NCI-H1436 treated with DMSO at 0.1 percent for 48 hours (cell line): ENCODE measurements at places on chromosomes 7 and 10.

DNA sequence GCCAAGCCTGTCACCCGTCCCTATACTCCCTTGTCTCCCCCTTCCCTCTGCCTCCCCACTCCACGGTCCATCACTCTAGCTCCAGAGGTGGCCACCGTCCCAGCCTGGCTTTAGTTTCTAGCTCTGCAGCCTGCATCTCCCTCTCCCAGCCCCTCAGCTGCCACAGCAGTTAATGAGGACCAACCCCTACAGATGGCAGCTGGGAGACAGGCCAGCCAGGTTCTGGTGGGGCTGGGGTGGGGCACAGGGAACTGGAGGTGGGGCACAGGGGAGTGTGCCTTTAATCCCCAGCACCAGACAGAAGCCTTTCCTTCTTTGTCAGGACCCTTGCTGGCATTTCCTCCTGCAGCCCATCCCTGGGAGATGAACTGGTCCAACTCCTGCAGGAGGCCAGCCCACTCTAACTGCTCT is 21.1 kb downstream of the UNC5B start:
- DNase-seq: no peak

DNA sequence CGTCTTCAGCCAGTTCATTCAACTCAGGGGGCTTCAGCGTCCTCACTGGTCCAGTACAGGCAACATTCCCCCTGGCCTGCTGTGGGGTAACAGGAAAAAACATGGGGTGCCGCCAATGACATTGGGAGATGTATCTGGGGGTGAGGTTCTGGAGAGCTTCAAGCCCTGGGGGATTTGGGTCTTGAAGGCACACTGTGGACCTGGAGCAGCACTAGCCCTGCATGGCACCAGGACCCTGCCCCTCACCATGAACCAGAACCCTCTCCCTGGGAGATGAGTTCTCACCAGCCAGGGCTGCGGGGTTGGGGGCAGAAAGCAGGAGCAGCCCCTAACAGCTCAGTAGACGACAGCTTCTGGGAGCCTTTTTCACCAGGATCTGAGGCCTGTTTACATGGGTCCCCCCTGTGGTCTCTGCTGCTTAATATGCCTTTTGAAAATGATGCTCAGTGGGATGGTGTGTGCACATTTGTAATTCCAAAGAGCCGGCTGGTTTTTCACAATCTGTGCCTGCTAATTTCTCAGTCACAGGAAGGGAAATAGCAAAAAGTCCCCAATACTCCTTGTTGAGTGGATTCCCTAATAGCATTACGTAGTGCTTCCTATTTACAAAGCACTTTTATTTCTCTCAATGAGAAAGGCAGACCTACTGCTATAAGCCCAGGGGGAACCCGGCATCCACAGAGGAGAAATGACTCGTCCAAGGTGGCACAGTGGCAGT is 509.5 kb downstream of the RPS24 start:
- no peak for DNase-seq

- DNase-seq: no peak
Measured at GRCh38 chr7:142405122-142405765, 147.4 kb upstream of the PRSS58 start.

- no peak for DNase-seq
Measured at GRCh38 chr7:27083646-27084045, 12.2 kb downstream of the HOXA1 start.

DNA sequence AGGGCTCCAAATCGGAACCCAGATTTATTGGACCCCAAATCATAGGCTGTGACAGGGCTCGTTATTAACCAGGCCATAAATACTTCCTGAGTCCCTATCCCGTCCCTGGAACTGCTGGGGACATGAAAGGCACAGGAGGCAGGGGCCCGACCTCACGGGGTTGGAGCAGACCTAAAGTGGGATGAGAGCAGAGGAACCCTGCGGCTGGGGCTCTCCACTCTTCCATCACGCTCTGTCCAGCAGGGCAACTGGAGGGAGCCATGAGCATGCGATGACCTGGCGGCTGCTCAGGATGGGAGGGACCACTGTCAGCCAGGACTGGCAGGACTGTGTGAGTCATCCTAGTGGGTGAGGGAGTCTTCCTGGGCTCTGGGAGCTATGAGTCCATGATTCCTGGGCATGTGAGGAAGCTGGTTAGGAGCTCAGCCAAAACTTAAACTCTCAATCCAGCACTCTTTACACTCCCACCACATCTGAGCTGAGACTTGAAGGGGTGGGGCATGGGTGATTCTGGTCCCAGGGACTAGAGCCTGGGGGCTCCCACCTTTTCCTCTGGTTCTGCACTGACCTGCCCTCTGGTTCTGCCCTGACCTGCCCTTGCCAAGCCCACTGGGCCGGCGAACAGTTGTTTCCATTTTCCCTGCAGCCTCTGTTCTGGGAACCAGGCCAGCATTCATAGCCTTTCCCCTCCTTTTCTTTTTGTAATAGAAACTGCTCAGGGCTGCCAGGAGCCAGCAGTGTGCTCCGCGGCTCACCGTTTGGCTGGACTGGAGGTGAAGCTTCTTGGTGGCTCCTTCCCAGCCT is 47.1 kb downstream of the SYPL1 start:
- no peak for DNase-seq

DNA sequence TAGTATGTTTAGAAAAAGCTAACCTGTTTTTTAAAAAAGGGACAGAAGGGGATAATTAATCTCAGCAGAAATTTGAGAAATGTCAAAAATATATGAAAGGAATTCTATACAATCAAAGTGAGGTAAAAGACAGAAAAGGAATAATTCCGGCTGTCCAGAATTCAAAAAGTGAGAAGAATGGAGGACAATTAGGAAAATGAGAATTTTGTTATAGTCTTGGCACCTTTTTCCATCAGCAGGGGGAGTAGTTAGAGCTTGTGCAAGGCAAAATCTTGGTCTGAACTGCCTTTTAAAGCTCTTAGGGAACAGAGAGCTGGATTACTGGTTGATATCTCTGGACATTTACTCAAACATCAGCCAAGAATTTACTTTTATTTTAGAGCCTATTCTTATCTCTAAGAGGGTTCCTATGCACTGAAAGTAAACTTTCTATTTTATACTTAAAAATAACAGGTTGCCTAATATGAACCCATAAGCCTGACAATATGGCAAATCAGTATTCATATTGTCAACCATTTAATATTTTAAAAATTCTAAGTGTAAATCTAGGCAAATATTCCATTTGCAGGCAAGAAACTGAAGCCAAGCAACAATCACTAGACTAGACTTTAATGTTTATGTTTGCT is 185.6 kb downstream of the ANK3 start:
- no peak for DNase-seq

- no peak for DNase-seq
Measured at GRCh38 chr10:75009426-75009825, 102.0 kb upstream of the SAMD8 start.

DNA sequence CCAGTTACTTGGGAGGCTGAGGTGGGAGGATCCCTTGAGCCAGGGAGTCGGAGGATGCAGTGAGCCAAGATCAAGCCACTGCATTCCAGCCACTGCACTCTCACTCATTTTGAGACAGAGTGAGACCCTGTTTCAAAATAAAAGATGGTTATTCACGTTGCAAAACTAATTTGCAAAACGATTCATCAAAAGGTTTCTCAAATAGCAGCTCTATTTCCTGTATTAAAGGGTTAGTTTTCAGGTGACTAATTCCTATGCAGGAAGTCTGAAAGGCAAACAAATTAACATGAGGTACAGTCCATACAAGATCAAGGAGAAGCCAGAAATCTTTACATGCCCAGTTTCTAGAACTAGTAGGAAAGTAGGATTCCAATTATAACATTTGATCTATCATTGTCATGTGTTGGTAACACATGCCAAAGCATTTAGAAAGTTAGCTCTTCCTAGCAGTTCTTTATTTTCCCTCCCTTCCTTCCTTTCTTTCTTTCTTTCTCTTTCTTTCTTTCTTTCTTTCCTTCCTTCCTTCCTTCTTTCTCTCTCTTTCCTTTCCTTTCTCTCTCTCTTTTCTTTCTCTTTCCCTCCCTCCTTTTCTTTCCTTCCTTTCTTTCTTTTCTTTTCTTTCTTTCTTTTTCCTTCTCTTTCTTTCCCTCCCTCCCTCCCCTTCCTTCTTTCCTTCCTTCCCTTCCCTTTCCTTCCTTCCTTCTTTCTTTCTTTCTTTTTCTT is 49.3 kb downstream of the DENND2A start:
- DNase-seq: no peak

DNA sequence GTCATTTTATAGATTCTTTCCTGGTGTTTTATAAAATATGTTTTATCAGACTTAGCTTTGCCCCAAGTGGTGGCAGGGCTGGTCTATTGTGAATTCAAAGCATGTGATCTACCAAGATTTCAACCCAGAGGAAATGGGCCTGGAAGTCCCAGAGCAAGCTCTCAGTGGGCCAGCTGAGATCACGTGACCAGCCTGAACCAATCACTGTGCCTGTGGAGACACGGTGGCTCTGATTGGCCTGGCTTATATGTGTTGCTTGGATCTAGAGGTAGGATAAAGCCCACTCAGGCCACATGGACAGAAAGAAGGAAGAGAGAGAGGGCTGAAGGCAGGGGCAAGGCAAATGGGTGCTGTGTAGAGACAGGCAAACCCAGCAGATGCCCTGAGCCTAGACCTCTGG is 65.5 kb upstream of the GATA3 start:
- no peak for DNase-seq

GRCh38 chr7:1403638-1404459 is 55.4 kb downstream of the MICALL2 start:
- peak; percentile 68 for DNase-seq

GRCh38 chr10:30282221-30282620 is 66.9 kb downstream of the MTPAP start:
- no peak for DNase-seq

DNA sequence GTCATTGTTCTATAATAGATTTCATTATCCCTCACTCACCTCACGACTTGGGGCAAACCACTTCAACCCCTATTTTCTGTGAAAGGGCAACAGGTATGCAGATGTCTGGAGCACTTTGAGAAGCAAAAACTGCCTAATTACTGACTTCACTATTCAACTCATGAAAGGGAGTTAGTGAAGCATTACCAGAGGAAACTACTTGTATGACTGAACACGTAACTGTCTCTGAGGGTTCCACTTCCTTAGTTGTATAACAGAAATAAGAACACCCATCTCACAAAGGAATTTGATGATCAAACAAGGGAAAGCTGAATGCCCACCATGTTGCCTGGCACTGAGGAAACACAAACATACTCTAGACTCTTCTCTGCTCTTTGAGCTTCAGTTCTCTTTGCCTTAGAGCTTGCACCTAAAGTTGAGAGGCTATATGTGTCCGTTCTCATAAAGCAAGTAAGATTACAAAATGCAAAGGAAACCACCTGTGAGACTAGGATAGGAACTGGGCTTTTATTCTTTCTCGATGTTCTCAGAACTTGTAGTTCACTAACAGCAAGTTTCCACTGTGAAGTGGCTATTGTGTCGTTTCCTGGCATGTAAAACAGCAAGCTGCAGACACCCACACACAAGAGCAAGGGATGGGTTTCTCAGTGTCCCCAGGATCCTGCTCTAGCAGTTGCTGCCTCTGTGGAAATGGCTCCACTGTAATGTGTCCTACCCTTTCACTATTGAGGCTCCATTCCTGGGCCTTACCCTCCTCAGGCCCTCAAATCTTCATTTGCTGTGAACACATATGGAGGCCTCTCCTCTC is 2.6 kb downstream of the TMEM243 start:
- no peak for DNase-seq

DNA sequence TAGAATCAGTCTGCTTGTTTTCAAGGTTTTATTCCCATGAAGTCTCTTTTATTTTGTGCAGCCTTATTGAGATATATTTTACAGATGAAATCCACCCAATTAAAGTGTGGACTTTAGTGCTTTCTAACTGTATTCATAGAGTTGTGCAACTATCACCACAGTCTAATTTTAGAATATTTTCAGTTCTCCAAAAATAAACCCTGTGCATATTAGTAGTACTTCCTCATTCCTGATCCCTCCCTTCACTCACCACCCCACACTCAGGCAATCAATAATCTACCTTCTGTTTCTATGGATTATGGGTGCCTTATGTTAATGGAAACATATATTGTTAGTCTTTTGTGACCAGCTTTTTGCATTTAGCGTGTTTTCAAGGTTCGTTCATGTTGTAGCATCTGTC is 185.7 kb upstream of the TMEM72 start:
- DNase-seq: no peak

DNA sequence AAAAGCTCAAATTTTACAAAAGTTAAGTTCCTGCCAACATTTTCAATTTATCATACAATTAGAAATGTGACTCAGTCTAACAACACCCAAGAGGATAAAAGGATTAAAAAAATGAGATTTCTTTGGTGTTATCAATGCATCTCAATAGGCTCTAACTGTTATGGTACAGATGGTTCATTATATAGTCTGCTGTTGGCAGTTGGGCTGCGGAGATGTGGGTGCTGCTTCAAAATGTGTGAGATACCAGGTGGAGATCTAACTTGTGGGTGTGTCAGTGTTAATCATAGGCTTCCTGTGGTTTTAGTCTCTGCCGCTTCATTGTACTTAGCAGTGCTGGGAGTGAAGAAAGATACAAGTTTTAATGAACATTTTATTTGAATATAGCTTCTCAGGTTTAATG is 231.2 kb downstream of the EXOC4 start:
- no peak for DNase-seq

DNA sequence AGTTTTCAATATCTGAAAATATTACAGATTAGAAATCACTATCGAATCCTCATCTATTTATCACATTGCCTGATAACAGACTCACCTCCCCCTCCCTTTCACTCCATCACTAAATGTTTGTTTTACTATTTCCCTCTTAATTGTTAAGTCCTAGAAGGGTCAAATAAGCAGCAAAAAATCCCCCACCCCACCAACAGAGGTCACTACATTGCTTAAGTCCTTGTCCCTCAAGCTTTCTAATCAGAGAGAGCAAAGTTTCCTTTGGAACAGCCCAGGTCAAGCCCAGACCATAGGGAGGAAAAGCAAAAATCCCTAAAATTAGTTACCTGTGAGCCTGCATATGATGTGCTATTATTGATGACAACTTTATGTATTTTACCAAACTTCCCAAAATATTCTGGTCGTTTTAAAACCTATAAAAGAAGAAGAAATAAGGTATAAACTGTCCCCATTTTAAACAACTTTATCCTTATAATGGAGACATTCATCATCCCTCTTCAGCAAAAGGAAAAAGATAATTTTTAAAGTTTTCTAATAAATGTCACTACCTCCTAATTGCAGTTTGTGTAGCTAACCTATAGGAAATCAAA is 95.0 kb downstream of the CNOT4 start:
- DNase-seq: no peak

DNA sequence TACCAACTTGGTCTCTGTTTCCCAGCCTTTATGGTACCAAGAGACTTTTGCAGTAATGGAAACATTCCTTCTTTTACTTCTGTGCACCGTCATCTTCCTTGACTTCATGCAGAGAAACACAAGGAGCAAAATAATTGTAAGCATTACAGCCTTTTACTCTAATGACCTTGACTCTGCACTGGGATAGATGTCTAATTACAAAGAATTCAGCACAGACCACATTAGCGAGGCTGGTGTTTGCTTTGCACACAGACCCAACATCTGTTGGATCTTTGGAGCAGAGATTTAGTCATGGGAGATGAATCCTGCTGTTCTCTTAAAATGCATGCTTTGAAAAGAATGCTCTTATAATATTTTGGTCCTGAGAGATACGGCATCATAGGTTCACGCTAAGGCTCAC is 261.6 kb downstream of the TWIST1 start:
- DNase-seq: no peak

GRCh38 chr10:77529050-77529576 is 108.5 kb downstream of the KCNMA1 start:
- DNase-seq: no peak

GRCh38 chr7:44279286-44279685 is 46.1 kb downstream of the CAMK2B start:
- no peak for DNase-seq

GRCh38 chr7:65230231-65230630 is 143.4 kb upstream of the ZNF92 start:
- no peak for DNase-seq
